ENCODE measurements at places on chromosomes 13 and 19. TPM values are rescaled to one million over a fixed set of nuclear protein-coding genes. Genes with fewer than 3 reads are reported as not detected.

The KCNN4 gene
- total RNA-seq: 0.43 TPM

DNA sequence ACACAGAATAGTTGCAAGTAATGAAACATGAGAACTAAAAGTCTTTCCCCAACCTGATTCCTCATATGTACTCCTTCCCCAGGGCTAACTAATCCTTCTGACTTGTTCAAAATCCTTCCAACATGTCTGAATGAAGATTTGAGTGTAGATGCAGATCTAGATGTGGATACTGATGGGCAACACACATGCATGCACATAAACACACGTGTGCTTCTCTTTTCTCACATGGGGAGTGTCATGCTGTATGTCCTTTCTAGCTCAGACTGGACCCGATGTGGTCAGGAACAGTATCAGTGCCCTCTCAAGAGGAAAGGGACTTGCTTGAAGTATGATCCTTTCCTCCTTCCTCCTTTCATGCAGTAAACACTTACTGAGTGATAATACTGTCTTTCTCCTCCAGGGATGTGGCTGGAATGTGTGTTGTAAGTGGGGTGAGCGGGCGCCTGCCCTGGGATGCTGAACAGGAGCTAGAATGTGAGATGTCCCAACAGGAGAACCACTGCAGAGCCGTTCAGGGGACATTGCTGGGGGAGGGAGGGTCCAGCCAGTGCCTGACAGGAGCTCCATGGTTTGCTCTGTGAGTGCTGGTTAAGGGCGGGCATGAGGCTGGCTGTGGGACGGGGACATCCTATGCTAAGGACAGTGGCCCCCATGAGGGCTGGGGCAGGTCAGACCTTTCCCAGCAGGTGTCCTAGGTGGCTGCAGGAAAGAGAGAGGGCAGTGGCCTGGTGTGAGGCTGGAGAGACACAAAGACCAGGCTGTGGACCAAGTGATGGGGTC, 146.9 kb downstream of the TEX29 start:
- no peak for DNase-seq

GRCh38 chr19:1122972-1123363, 19.2 kb downstream of the GPX4 start:
- DNase-seq: peak; percentile 89

DNA sequence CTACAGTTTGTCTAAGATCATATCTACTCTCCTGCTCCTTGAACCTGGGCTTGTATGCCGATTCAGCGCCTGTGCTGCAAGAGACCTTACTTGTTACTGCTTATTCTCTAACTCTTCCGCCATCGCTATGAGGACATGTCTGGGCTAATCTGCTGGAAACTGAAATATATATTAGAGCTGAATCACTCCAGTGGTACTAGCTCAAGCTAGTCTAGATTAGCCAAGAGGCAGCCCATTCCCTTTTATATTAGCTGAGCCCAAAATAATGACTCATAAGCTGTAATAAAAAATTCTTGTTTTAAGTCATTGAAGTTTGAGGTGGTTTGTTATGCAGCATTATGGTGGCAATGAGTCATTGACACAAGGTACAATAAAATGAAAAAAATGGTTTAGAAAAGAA, 52.8 kb downstream of the SLC6A16 start:
- DNase-seq: no peak

- DNase-seq: no peak
Measured at GRCh38 chr19:46447824-46448223, 19.1 kb upstream of the PNMA8C start.

- DNase-seq: no peak
Measured at GRCh38 chr19:1626417-1627010, 21.3 kb upstream of the UQCR11 start.

GRCh38 chr19:14183741-14184350, 22.1 kb downstream of the ADGRL1 start:
- no peak for DNase-seq

DNA sequence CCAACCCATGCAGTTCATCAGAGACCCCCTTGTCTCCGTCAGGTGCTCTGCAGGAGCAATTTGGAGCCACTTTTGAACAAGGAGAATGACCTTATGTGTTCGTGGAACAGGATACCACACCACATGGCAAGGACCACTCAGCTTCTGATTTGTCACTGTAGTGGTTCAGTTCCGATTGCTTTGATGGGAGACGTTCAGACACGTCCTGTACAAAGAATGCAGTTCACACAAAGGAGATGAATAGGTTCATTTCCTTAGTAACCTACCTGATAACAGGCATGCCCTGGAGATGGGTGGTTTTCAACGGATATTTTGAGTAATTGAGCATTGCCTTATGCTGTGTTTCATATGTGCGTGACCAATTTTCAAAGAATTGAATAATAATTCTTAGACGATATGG, 17.2 kb downstream of the FGF9 start:
- DNase-seq: no peak

- DNase-seq: peak; percentile 54
Measured at GRCh38 chr19:29277102-29277501, 64.2 kb upstream of the UQCRFS1 start.

The CEACAM20 gene
- not detected for total RNA-seq

The GRIN2D gene
- total RNA-seq: 0.70 TPM

- no peak for DNase-seq
Measured at GRCh38 chr19:35609851-35610353, 2.6 kb upstream of the HAUS5 start.

GRCh38 chr13:31431722-31432137, 232.0 kb downstream of the B3GLCT start:
- no peak for DNase-seq

DNA sequence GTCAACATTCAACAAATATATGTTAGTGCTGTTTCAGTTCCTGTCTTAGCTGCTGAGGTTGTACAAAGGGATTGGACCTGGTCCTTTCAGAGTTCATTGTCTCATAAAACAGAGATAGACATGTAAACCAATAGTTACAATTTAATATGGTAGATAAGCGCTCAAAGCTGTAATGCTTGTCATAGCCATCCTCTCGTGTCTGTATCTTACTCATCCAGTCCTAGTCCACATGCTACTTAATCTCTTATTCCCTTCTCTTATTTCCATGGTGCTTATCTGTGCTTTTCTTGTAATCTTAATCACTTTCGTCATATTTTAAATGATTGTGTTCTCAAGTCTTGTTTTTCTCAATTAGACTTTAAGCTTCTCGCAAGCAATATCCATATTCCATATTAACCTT, 185.2 kb upstream of the OBI1 start:
- DNase-seq: no peak

- DNase-seq: no peak
Measured at GRCh38 chr13:83731113-83731512, 151.2 kb downstream of the SLITRK1 start.

The GRAMD1A gene
- total RNA-seq: 38.3 TPM

DNA sequence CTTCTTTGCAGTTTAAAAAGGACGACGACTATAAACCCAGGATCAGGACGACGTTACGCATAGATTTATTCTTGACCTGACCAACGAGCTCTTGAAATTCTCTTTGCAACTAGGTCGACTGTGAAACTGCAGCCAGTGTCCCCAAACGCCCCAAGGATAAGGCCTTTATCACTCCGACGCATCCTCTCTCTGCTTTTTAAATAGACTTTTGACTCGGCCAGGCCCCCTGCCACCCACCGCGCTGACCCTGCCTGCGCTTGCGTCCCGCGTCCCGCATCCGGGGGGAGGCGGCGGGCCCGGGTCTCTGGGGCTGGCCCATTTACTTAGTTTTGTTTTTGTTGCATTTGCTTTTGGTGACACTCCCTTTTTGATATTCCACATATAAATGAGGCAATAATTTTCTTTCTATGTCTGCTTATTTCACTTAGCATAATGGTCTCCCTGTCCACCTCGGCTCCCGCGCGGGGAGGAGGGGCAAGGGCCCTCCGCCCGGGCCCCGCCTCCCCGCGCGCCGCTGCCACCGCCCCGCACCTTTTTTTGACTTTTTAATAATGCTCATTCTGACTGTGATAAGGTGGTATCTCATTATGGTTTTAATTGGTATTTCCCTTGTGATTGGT, 17.4 kb downstream of the RB1 start:
- no peak for DNase-seq

GRCh38 chr13:86591862-86592261, 792.6 kb upstream of the SLITRK6 start:
- no peak for DNase-seq

The WASF3 gene
- total RNA-seq: 7.4 TPM

The TEX101 gene
- not detected for total RNA-seq

The ZNF541 gene
- 1.2 TPM for total RNA-seq

The COX7A1 gene
- 1,917 TPM for total RNA-seq

DNA sequence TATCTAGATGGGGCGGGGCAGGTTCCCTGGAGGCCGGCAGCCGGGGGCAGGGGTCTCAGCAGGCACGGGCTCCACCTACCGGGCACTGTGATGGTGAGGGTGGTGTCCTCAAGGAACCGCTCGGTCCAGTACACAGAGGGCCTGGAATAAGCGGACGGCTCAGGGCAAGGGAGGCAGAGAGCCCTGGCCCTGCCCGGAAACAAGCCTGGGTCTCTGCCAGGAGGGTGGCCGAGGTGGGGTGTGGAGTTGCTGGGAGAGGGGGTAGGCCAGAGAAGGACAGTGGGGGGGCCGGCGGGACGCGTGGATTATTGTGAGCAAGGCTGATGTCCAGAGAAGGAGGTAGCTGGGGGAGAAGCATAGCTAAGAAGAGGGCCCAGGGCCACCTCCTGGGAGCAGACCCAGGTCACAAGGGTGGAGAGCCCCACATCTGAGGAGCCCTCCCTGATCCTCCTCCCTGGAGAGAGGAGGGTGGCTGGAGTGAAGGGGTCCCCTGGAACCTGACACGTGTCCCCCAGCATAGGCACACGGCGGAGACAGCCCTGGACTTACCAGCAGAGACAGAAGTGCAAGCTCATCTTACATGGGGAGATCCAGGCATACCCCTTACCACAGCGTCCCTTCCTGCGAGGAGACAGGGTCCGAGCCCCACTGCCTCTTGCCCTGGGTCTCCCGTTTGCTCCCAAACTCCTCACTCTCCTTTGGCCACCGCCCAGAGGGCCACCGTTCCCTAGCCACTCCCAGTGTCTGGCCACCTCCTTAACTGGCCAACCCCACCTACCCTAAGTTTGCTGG, 29.0 kb upstream of the MIER2 start:
- no peak for DNase-seq

DNA sequence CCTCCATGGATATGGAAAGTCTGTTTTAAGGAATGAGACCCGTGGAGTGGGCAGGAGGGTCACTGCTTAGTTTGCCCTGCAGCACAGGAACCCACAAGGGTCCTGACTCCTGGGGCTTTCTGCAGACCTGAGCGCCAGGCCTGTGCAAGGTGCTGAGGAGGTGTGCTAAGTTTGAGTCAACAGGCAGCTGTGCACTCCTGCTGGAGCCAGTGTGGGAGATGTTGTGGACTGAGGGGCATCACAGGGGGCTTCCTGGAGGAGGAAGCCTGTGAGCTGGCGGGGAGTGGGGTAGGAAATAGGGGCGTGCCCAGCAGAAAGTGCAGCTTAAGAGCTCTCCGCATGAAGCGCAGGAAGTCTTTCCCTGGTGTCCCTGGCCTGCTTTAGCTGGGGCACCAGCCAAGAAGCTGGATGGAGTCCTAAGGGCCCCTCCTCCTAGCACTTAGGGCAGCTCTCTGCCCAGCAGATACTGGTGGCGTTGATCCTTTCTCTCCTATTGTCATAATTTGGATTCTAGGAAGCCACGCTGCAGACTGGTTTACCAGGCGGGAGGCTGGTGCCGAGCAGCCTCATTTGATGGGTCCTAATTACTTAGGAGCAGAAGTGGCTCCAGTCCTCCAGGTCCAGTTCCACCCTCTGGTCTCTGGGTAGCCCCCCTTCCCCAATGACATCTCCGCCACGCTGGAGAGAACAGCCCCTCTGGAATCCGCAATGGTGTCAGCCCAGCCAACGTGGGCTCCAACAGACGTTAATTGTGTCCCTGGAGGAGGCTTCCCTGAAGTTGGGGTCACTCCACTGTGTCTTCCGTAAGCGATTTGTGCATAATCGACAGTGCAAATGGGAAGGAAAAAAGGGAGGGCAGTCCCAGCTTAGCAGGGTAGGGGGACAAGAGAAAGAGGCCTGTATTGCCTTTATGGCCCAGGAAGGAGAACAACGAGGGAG, 309.2 kb downstream of the ZNF536 start:
- no peak for DNase-seq

DNA sequence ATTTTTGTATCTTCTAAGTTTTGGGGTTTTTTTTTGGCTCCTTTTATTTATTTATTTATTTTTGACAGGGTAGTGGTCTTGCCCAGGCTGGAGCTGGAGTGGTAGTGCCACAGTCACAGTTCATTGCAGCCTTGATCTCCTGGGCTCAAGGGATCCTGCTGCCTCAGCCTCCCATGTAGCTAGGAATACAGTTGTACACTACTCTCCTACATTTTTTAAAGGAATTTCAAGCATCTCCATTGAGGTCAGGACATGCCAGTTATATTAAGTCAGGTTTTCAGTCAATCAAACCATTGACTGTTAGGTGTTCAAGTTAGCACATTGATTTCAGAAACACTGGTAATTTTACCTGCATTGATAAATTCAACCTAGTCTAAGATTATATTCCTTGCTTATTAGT, 480.5 kb upstream of the SPRY2 start:
- DNase-seq: no peak

The CERS1 gene
- 1.8 TPM for total RNA-seq

DNA sequence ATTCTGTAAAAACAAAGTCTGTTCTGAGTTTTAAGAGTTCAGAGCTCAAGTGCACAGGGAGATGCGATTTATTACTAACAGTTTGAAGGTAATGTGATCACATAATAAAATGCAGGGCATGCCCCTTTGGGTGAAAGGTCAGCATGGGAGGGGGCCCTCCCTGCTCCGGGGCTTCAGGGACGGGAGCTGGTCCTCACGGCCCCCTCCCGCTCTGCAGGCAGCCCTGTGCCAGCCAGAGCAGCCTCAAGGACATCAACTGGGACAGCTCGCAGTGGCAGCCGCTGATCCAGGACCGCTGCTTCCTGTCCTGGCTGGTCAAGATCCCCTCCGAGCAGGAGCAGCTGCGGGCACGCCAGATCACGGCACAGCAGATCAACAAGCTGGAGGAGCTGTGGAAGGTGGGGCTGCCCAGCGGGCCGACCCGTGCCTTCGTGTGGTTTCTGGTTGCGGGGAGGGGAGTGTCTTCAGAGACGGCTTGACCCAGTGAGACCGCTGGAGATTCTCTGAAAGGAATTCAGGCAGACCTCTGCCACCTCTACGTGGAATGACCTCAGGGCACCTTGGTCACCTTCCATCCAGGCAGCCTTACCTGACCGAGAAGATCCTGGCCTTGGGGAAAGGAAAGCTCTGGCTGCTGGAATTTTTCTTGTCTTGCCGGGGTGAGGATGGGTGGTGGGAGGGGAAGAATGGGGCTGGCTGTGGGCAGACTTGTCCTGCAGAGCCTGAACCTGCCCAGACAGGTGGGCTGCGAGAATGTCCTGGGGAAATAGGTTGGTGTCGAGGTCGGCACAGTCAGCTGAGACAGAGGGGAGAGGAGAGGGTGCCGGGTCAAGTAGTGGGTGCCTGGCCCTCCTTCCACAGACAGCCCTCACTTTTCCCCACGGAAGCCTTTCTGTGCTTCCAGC, 19.0 kb downstream of the UPF1 start:
- no peak for DNase-seq

DNA sequence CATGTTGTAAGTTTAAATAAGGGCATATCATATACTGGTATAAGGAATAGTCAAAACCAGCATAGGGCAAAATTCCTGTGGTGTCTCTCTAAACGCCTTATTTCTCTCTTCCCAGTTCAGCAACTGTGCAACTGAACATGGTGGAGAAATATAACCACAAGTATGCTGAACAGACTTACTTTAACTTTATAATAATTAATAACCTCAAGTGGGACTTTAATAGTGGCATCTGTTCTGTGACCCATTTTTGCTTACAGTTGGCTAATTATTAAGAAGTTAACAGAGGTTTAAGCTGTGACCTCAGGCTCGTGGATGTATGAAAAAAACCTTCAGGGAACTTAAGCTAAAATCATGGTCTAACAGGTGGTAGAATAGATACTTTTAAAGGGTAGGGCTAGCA, 54.3 kb downstream of the MICU2 start:
- no peak for DNase-seq

Measured in cardiac septum (tissue), 1 donor.